Anterior cingulate cortex (tissue), 58 donors: ENCODE measurements at places on chromosomes 16 and 17.

DNA sequence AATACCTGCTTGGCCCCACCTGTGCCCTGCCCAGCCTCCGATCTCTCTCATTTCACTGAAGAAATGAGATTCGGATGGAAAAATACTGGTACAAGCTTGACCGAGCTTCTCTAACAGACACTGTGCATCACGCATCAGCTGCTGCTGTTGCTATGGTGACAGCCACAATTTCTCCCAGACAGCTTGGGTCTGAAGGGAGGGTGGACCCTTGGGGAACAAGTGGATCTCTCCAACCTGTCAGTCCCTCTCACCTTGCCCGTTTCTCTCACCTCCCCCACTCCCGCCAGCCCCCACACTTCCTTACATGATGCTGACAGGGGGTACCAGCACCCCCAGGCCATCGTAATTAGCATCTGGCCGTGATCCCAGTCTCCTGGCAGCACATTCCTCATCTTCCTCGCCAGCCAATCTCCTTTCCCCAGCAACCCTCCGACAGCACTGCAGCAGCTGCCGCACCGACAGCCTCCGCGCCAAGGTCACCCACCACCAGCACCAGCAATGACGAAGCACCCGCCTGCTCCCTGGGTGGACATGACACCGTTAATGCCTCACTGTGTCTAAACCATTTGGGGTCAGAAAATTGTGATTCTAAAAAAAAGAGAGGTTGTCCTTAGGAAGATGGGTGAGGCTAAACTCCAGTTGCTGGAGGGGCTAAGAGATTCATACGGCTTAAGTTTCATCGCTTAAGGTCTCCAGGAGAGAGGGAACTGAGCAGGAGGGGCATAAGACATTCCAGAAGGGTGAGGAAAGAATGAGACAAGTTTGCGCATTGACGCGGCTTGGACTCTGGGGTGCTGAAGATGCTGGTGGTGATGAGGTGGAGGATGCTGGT lies 58.6 kb upstream of the TNRC6A start:
- peak; percentile 84 for DNase-seq

DNA sequence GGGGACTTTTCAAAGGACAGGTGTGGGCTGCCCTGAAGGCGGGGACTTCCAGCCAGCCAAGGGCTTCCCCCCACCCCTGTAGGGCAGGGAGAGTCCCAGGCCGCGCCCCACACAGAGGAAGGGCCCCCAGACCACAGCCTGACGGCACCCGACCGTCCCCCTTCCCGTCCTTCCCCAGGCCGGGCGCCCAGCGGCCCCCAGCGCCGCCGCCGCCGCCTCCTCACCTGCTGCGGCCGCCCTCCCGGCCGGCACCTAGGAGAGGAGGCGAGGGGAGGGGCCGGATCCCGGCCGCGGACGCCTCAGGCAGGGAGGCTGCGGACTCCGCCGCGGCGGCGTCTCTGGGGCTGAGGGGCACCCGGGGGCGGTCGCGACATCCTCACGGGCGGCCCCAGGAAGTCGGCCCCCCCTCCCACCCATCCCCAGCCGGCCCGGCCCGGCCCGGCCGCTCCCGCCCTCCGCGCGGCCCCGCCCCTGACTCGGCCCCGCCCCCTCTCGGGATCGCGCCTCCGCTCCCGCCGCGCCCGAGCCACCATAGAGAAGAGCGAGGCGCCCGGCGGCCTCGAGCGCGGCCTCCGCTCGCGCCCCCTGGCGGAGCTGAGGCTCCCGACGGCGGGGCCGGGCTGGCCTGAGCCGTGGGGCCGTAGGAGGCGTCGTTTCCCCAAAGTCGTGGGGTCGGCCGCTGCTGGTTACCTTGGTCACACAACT lies 25.5 kb upstream of the RFFL start:
- peak; percentile 81 for DNase-seq

DNA sequence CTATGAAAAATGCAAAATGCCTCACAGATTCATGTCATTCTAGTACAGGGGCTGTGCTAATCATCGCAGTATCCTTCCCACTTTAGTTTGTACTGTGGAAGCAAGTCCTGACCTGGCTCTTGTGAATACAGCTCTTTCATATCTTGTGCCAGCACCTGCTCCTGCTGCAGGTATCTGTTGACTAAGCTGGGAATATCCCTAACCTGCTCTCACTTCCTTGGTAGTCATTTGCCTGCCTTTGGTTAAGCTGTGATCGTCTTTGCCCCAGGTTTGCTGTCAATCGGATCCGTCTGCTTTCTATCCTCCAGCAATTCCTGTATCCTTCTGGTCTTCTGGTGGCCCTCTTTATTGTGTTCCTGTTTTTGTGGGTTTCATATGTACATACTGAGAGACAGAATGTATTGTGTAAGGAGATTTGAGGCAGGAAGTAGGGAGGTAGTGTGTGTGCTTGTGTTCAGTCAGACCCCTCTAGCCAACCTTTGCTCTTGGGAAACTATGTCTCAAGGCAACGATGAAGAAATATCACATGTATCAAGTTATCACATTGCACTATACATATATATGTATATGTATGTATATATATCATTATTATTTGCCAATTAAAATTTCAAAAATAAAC lies 7.7 kb upstream of the GINS3 start:
- DNase-seq: no peak

DNA sequence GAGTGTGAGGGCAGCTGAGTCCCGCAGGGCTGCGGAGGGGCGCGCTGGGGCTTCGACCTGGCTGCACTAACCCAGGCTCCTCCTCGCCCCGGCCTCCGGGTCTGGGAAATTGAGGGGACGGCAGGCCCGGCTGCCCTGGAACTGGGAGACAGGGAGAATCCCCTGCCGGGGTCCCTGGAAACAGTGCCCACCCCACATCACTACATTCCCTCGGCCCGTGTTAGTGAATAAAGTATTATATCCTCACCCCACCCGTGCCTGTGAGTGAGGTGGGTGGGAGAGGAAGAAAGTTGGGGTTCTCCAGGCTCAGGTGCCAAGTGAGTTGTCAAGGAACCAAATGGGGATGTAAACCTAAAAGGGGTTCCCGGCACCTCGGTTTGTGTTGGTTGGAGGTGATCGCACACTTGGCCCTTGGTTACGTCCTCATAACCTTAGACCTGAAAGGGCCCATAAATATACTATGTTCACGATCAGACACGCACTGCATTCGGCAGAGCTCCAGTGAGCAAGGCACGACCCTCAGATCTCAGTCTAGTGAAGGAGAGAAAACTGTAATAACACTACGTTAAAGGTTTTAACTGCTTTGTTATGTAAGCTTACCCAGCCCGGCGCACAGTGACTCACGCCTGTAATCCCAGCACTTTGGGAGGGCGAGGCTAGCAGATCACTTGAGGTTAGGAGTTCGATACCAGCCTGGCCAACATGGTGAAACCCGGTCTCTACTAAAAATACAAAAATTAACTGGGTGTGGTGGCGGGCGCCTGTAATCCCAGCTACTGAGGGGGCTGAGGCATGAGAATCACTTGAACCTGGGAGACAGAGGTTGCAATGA lies 11.2 kb downstream of the ZNF771 start:
- DNase-seq: no peak

DNA sequence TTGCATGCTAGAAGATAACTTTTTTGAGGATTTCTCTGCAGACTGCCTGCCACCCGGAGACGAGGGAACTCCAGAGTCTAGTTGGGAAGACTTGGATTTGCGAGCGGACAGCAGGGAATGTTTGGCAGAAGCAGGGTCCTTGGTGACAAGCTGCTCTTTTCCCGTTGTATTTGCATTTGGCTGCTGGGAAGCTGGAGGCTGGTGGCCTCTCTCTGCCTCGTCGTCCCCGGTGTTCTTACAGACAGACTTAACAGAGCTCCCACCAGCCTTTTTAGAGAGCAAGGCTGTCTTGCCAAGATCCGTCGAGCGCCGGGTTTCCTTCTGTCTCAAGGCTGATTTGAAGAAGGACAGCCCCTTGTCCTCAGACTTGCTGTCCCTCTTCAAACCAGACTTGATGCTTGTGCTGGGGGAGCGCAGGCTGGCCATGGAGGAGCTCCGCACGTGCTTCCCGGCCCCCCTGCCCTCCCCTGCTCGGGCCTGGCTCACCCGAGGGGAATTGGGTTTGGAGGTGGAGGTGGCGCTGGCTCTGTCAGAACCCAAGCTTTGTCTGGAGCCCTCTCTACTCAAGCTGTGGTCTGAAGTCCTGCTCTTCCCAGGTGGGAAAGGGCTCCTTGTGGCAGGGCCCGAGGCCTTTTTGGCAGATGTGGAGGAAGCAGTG lies 81.0 kb downstream of the USP31 start:
- no peak for DNase-seq

GRCh38 chr16:80006241-80007215 lies 406.0 kb upstream of the MAF start:
- no peak for DNase-seq

- DNase-seq: no peak
These were observed 80.9 kb downstream of the SPACA3 start for GRCh38 chr17:33072421-33073161.

DNA sequence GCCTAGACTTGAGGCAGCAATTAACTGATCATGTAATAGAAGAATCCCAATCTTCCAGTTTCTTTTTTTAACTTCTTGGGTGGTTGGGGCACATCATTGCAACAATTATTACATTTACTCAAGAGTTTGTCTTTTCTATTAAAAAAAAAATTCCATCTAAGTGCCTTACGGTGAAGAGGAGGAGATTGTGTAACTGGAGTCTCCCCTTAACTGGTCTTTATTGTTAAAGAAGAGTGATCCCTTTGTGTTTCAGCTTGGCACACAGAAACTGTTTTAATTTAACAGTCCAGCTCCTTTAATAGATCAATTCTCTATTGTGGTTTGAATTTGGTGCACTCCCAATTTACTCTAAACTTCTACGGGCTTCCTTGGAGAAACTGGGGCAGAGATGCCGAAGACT lies 75.2 kb downstream of the FTO start:
- no peak for DNase-seq

- DNase-seq: no peak
These were observed 304.3 kb downstream of the HS3ST4 start for GRCh38 chr16:25996052-25996451.

- no peak for DNase-seq
These were observed 385.7 kb upstream of the TNRC6C start for GRCh38 chr17:77572851-77573250.

- no peak for DNase-seq
These were observed 16.1 kb downstream of the TOM1L1 start for GRCh38 chr17:54916721-54917120.

DNA sequence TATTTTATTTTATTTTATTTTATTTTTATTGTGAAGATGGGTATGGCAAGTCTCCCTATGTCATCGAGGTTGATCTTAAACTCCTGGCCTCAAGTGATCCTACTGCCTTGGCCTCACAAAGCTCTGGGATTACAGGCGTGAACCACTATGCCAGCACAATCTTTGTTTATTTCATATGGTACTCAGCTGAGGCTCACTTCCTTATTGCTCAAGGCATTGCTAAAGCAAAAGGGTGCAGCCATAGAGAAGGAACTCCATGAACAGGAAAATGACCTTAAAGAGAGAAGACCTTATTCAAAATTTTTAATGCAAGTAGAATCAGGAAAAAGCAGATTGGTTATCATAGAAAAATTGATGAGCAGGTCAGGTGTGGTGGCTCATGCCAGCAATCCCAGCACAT lies 110.6 kb upstream of the RBBP6 start:
- no peak for DNase-seq

DNA sequence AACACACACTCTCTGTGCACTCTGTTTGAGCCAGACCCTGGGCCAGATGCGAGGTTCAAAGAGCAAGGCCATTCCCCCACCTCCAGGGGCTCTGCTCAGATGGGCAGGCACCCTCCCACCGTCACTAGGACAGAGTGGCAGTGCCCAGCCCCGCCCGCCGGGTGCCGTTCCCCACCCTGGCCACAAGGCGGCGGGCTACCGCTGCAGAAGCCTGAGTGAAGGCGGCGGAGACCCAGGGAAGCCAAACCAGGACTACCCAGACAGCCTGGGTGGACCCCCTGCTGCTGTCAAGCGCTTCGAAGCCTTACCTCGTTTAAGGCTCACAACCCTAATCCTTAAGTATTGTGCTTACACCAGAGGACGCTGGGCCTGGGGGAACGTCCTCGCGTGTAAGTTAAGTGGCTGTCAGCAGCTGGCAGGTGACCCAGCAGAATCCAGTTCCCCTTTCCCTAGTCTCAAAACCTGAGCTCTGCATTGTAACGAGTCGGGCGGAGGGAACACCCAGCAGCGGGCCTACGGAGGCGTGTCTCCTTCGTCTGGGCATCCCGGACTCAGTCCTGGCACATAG lies 4.5 kb downstream of the ARHGAP27 start:
- DNase-seq: peak; percentile 26

GRCh38 chr16:11354407-11354732 lies 9.1 kb downstream of the RMI2 start:
- DNase-seq: no peak

GRCh38 chr16:79081297-79082066 lies 519.1 kb downstream of the MAF start:
- no peak for DNase-seq

GRCh38 chr17:51155416-51155815 lies 2.1 kb downstream of the NME1 start:
- DNase-seq: no peak

DNA sequence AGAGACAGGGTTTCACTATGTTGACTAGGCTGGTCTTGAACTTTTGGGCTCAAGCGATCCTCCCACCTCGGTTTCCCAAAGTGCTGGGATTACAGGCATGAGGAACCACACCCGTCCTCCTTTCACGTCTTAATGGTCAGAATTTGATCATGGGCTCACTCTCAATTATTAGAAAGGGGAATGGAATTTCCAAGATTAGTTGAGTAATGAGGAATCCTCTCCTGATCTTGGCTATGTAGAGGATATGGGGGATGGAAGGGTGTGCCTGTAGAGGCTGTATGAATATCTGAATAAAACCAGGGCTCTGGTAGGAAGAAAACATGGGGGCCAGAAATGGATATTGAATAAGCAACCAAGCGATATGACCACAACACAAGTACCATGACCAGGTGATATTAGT lies 25.9 kb upstream of the SMURF2 start:
- DNase-seq: no peak

GRCh38 chr17:5468075-5468473 lies 708 bp downstream of the DHX33 start:
- no peak for DNase-seq

DNA sequence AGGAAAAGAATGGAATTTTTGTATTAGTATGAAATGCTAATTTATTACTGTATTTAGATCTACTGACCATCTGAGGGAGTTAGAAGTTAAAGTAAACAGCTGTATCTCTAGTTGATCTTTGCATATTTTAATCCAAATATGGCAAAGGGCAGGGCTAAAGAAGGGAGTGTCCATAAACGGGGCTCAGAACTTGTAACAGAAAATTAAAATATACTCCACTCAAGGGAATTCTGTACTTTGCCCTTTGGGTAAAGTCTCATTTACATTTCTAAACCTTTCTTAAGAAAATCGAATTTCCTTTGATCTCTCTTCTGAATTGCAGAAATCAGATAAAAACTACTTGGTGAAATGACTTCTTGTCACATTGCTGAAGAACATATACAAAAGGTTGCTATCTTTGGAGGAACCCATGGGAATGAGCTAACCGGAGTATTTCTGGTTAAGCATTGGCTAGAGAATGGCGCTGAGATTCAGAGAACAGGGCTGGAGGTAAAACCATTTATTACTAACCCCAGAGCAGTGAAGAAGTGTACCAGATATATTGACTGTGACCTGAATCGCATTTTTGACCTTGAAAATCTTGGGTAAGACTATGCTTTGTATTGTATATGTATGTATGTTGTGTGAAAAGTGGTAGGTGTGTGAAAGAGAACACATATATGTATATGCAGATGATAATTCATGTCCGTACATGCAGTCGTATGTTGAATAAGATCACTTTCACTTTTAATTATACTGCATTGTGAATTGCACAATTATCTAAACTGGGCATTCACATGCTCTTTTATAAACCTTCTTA lies at the start of gene ASPA:
TSS of gene ASPA (plus strand) at position 186 of the 799 bp plus-strand sequence. CDS start at position 349, 163 bp downstream.
- no peak for DNase-seq

- DNase-seq: no peak
These were observed 1.0 kb downstream of the SLC47A1 start for GRCh38 chr17:19534562-19535149.

GRCh38 chr16:23518435-23518891 lies 8.2 kb upstream of the GGA2 start:
- no peak for DNase-seq
